ENCODE measurements at places on chromosomes 4 and X.

GRCh38 chr4:26410385-26411293 is 79.6 kb downstream of the CCKAR start:
- no peak for DNase-seq

GRCh38 chrX:96453139-96453538 is 231.5 kb upstream of the DIAPH2 start:
- no peak for DNase-seq

GRCh38 chrX:17553469-17553868 is 178.5 kb downstream of the NHS start:
- DNase-seq, result peak; percentile 33

- no peak for DNase-seq
Observed at GRCh38 chr4:10164877-10165283, 48.3 kb upstream of the WDR1 start.

DNA sequence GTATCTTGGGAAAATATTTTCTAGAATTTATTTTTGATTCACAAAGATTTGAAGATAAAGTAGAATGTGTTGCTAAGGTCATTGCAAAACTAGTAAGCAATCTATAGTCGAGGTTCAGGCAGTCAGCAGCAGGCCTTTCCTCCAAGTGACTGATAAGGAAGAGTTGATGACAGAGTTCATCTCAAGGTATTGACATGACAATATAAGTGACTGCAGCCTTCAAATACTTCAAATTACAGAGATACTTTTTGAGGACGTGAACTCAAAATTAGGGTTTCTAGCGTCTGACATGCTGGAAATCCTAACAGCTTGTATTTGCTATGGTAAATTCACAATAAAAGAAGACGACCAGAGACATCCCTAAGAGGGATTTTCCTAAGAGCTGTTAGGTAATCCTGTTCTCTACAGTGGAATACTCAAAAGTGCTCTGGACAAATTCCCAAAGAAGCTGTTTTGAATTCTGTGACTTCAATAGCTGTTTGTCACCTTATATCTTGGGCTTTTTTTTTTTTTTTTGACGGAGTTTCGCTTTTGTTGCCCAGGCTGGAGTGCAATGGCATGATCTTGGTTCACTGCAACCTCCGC is 7.4 kb downstream of the ARHGAP10 start:
- no peak for DNase-seq

DNA sequence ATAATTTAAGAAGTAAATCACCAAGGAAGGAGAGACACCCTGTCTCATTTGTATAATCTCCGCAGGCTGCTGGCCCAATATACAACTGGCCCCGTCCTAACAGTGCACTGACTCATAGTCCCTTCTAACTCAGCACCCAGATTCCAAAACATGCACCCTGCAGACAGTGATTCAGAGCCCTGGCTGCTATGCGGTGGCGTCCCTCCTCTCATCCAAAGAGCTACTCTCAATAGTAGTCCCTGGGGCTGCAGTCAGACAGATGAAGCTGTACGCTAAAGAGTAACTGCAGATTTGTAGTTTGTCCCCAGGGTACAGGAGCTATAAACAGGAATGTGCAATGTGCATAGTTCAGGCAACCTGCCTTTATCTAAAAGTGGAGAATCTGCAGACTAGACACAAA is 23.0 kb downstream of the GABRA3 start:
- DNase-seq, result no peak

GRCh38 chr4:140654495-140654814 is 85.7 kb upstream of the UCP1 start:
- DNase-seq, result no peak

DNA sequence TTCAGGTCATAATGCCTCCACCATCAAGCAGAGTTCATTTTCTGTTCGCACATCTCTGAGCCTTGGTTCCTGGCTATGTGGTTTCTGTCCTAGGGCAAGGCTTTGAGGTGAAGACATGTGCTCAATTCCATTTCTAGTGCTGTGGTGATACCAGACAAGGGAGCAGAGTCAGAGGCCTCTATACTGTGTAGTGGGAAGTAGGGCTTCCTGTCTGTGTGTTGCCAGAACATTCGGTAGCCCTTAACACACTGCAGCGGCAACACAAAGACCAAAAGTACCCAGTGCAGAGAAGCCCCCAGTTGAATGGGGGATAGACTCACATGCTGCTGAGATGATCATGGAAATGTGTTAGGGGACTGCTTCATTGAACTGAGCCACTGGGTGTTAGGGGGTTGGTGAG is 56.4 kb downstream of the STARD8 start:
- DNase-seq, result no peak

DNA sequence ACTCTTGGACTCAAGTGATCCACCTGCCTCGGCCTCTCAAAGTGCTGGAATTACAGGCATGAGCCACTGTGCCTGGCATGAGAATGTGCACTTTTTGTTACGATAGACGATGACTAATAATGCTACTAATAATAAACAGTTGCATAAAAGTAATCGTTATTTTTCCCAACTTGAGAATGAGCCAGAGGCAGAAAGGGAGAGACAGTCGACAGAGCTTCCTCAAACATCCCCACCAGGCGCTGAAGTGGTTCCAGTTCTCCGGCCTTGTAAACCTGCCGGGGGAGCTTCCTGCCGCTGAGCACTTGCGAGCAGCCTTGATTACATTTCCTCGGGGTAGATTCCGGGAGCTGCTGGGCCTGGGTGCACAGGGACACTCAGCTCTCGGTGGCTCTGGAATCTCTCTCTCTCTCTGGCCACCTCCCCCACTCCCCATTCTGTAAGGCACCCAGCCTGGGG is 8.9 kb upstream of the HTRA3 start:
- peak; percentile 58 for DNase-seq

DNA sequence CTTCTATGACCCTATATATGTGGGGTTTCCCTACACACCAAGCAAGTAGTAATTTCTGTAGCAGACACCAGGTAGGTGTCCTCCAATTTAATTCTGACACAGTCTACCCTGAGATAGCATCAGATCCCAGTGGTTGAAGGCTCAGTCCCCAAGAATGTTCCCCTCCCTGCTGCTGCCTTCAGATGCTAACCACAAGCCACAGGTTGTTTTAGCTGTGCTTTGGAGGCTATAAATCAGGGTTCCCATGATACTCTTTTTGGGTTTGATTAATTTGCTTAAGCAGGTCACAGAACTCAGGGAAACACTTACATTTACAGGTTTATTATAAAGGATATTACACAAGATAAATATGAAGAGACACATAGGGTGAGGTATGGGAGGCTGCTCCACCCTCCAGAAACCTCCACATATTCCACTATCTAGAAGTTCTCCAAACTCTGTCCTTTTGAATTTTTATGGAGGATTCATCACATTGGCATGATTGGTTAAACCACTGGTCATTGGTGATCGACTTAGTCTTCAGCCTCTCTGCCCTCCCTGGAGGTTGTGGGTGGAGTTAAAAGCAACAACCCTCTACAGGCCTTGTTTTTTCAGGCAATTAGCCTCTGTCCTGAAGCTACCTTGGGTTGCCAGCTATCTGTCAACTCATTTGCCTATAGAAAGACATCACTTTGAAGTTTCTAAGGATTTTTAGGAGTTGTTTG is 50.8 kb downstream of the GRIA2 start:
- no peak for DNase-seq

- DNase-seq, result no peak
Observed at GRCh38 chr4:139535228-139535870, 20.7 kb downstream of the SETD7 start.

- no peak for DNase-seq
Observed at GRCh38 chr4:24862073-24862751, 50.6 kb downstream of the CCDC149 start.

GRCh38 chr4:153585026-153585425 is 99.1 kb upstream of the TLR2 start:
- no peak for DNase-seq

- no peak for DNase-seq
Observed at GRCh38 chr4:89069481-89069880, 12.5 kb upstream of the FAM13A start.

- peak; percentile 68 for DNase-seq
Observed at GRCh38 chrX:119228512-119229252, 7.4 kb upstream of the PGRMC1 start.

DNA sequence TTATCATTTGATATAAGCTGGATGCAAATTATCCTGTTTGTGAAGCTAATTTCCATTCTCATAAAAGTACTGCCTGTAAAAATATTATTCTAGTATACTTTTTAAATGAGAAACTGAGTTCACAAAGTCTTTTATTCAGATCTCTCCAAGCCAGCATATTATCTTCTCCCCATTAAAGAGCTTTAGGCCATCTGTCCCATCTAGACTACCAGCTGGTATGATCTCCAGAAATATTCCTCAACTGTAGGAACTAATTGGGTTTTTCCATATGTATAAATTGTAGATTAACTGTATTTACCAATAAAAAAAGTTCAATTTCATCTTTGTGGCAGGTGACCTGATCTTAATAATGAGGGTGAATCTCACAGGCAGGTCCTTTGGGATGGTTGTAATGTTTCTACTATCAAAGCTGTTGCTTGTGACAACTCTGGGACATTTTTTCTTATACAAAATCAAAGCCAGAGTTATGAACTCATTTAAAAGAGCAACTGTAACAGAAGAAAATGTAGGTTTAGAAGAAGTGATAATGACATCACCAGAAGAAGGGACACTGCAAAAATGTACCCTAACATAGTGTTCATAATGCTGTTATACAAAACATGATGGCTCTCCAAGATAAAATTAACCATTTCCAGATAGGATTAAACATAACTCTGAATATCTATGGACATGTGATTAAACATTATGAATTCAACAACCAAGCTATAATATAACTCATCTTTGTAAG is 132.8 kb downstream of the KCNIP4 start:
- DNase-seq, result no peak

DNA sequence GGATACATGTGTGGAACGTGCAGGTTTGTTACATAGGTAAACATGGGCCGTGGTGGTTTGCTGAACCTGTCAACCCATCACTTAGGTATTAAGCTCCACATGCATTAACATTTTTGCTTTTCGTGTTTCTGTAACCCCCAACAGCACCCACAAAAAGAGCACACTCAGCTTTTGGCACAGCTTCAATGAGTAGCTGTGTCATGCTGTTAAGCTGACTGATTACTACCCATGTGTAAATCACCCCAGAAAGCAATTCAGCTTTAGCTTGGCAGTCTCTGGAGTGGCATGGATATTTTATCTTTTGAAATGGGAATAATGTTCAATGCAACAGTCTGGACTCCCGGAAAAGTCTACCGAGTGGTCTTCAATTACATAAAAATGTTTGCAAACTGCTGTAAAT is 734.3 kb downstream of the STIM2 start:
- no peak for DNase-seq

GRCh38 chr4:158535130-158535614 is 13.5 kb downstream of the RXFP1 start:
- DNase-seq, result peak; percentile 12

- no peak for DNase-seq
Observed at GRCh38 chr4:114472269-114473032, 126.2 kb upstream of the UGT8 start.

GRCh38 chr4:37970702-37971101 is 10.5 kb downstream of the PTTG2 start:
- no peak for DNase-seq

DNA sequence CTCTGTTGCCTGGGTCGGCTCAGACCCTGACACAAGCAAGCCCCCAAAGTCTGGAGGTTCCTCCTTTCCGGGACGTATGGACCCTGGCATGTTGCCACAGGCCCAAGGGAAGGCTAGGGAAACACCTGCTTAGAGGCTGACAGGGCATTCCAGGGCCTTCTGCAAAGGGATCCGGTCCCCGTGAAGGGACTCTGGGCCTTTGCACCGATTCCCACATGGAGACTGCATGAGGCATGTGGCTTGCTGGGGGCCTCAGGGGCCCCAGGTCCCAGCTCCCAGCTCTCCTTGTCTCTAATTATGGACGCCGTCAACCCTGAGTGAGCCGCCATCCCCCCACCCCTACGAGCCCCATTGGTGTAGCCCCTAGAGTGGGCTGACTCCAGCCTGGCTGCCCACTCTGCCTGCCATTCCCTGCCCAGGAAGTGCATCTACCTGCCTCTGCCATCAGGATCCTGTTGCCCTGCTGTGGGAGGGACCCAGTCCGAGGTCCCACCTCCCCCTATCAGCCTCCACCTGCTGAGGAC is 4.2 kb upstream of the RGS12 start:
- no peak for DNase-seq

DNA sequence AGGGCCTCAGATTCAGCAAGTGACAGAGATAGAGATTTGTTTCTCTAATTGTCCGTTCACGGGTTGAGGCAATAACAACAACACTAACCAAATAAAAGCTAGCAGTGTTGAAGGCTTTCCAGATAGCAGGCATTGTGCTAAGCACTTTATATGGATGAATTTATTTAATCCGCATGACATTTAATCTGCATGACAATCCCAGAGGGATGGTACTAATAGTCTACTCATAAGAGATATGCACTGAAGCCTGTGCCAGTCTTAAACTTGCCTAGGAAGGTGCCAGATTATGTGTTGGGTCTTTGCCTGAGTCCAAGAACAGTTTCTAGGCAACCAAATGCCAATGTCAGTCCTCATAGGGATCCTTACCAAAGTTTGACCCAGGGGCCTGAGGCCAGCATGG is 37.7 kb upstream of the FAT1 start:
- no peak for DNase-seq

DNA sequence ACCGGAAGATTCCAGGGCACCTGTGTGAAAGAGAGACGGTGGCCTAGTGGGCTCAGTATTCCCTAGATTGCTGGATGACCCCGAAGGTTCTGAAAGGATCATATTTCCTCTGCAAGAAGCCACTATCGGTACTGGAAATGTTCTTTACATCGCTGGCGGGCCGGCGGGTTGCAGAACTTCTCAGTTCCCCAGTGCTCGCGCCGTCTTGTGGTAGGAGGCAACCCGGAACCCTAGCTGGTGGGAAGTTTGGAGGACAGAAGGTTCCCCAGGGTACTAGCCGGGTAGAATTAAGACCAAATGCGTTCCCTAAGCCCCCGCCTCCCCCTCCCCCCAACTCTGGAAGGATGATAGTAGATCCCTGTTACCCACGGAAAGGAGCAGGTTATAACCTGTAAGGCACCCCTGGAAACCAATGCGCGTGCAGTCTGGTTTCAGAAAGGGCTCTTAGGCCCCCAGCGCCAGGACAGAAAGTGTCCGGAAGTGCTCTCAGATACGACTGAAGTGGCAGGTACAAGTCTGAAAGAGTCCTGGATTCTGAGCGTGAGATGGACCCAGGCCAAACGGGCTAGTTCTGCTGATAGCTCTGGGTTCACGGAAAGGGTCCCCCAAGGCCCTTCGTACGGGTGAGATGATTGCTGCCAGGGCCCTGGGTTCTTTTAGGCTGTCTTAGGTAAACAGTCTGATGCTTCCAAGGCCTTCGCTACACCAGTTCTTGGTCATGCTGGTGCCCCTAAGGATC is 61.7 kb upstream of the DCAF8L1 start:
- no peak for DNase-seq

- no peak for DNase-seq
Observed at GRCh38 chrX:103211012-103211715, 3.7 kb upstream of the BEX4 start.

- no peak for DNase-seq
Observed at GRCh38 chr4:27873596-27873995, 1013.0 kb downstream of the STIM2 start.

GRCh38 chrX:73214426-73215094 is at the start of gene NAP1L2:
NAP1L2 (minus strand) TSS chrX:73214851; CDS start chrX:73214492, 359 bp downstream.
- no peak for DNase-seq

GRCh38 chr4:25792200-25792791 is 70.5 kb downstream of the SEL1L3 start:
- no peak for DNase-seq

GRCh38 chr4:23750125-23750524 is 139.7 kb downstream of the PPARGC1A start:
- DNase-seq, result no peak

Data from GM04503 (cell line).